ENCODE measurements at places on chromosomes 3 and 15.
A peak's percentile ranks its signal among the peaks of the same experiment; 100 is the strongest.

GRCh38 chr3:51304230-51304629, 80.9 kb upstream of the MANF start:
- DNase-seq = no peak

DNA sequence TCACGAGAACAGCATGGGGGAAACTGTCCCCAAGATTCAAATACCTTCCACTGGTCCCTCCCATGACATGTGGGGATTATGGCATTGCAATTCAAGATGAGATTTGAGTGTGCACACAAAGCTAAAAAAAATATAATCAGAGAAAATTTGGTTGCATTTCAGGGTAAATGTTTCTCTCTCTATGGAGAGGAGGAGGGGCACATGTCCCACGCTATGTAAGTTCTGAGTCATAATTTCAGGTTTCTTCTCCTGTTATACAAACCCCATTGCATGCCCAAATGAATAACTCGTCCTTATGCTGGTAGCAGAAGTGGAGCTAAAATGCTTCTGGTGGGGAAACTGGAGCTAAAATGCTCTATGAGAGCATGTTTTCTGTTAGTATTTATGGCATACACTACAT, 209.7 kb upstream of the DCBLD2 start:
- no peak for DNase-seq

GRCh38 chr15:78213956-78214355, 20.4 kb downstream of the ACSBG1 start:
- no peak for DNase-seq

- no peak for DNase-seq
Measured at GRCh38 chr3:170421758-170422157, 3.1 kb downstream of the CLDN11 start.

- DNase-seq = no peak
Measured at GRCh38 chr15:73369154-73369694, 466 bp upstream of the HCN4 start.

DNA sequence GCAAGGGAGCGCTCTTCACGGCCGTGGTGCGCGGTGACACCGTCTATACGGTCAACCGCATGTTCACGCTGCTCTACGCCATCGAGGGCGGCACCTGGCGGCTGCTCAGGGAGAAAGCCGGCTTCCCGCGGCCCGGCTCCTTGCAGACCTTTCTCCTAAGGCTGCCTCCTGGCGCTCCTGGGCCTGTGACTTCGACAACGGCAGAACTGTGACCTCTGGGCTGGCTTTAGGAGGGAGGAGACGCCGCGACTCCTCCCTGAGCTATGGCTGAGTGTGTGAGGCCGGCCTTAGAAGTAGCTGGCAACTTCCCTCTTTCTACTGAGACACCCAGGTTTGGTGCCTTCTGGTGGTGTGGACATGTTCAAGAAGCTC, 1.4 kb downstream of the KBTBD13 start:
- peak; percentile 4 for DNase-seq

DNA sequence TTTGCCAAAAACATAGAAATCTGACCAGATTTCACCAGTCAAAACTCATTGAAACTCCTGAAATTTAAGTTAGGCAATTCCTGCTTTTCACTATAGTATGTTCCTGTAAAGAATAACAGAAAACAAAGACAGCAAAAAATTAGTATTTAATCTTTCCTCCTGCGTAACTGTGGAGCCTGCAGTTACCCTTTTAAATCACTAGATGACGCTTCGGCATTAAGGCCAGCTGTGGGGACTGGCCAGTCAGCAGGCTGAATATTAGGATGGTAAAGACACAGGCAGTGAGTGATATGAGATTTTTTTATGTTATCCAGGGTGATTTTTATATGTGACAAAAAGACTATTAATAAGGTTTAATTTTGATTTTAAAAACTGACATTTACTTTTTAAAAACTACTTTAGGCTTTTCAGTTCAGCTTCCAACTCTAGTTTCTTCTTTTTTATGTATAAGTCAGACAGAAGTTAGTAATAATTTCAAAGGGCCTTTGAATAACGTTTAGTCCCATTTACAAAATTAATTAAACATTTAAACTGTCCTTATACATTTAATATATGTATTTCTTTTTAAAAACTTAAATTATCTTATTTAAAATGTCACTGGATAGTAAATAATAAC, 165.1 kb downstream of the PPM1L start:
- DNase-seq = peak; percentile 15

DNA sequence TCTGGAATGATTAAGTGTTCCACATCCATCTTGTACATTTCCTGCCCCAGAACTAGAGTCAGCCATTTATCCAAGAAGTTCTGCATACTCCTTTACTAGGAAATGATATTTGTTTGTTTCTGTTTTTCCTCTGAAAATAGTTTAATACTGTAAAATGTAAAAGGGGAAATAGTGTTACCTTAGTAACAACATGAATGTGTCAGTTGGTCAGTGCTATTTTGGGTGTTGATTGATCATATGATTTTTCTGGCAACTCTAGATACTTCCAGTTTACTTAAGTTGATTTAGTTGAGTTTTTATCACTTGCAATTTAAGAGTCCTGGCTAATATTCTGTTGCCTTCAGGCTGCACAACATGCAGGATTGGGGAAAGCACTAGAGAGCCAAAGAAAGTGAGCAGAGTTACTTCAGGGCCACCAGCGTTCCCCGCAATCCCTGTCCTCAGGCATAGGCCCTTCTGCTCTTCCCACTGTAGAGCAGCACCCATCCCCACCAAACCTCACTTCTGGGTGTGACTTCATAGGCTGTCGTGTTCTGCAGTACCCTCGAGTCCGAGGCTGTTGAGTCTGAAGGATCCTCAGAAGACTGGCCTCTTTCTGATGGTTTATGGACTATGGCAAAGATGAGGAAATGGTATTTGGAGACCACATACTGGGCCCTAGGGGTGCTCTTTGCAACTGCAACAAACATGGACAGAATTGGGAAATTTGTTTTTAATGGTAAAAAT, 69.0 kb downstream of the CHD2 start:
- DNase-seq = no peak

GRCh38 chr15:34802371-34802770, 7.0 kb upstream of the ACTC1 start:
- DNase-seq = no peak

DNA sequence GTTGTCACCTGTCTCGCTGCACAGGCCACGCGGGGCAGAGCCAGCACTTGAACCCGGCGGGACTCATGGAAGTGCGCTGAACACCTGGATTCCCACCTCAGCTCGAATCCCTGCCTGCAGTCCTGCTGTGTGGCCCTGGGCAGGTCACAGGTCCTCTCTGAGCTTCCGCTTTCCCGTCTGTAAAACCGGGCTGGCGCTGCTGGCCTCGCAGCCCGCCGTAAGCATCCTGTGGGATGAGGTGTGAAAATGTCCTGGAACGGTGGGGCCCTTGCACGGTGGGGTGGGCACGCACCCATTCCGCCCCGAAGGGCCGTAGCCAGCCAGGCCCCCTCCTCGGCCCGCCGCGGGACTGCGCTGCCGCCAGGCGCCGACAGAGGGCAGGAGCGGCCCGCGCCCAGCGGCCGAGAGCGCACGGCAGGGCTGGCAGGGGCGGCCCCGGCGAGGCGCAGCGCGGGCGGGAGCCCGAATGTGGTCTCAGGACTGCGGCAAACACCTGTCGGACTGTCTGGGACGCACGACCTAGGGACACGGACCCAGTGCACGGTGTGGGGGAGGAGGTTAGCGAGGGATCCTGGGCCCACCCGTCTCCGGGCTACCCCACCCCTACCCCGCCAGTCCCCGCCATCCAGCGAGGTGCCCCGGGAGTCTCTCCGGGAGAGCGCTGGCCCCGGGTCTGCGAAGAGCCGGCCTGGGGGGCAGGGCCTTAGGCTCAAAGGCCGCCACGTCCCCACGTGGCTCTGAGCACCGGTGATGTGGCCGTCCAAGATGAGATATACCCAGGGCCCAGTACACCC, 40.4 kb downstream of the DNAJB8 start:
- no peak for DNase-seq

DNA sequence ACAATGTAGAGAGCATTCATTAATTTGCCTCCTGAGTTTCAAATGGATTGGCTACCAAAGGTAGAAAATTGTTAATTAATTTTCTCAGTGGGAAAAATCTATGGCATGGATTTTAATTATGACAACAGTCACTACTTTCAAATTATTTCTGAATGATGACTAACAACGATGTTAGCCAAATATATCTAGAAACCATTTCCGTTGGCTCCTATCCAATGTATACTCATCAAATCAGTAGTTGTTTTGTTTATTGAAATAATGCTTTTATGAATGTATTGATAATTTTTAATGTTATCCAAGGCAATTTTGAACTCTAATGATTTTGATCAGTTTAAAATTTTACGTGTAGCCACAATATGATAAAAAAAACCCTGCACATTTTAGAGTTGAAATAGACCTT, 333.4 kb downstream of the NAALADL2 start:
- DNase-seq = no peak

GRCh38 chr3:54668236-54668635, 259.6 kb downstream of the LRTM1 start:
- no peak for DNase-seq

DNA sequence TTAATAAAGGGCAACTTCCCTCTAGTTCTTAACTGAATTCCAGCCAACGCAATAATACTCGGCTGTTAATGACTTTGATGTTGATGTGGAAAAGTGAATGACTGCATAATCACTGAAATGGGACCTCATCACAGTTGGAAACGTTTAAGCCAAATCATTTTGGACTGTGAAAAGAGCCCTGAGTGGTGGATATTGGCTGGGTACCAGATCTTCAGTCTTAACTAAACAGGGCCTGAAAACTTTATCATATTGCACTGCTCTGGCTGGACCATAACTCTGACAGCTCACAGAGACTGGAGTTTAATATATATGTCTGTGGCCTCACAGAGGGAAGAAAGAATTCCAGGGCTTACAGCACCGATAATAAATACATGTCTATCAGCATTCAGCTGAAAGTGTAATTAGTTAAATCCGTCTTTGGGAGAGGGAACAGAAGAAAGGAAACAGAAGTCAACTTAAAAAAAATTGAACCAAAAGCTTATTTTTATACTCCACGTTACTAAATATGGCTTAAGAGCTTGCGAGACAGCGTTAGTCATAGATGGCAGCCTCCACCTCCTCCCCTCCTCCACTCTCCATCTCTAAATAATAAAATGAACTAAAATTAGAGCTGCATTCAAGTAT, 222.3 kb upstream of the CDIN1 start:
- DNase-seq = no peak

DNA sequence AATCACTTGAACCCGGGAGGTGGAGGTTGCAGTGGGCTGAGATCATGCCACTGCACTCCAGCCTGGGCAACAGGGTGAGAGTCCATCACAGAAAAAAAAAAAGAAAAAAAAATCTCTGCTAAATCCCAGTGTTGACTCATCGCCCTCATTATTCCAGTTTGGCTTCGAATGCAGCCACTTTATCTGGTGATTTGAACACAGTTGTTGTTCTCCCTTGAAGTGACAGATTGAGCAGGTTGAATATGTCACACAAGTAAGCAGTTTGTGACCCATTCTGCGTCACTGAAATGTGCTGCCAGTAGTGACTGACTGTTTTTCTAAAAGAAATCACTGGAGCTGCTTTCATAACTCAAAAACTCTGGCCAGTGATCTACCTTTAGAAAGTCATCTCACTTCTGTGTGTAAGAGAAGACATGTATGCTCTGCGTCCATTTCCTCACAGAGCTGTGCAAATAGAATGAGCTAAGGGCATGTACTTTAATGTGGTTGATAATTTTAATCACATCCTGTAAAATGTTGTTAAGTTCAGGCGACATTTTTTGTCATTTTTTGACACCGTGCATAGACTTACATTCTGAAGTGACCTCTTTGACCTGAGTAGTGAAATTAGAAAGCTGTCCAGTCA, 12.5 kb downstream of the DOCK3 start:
- no peak for DNase-seq

- no peak for DNase-seq
Measured at GRCh38 chr3:110485389-110485788, 586.2 kb upstream of the NECTIN3 start.

GRCh38 chr3:190132371-190132770, 11.7 kb upstream of the P3H2 start:
- no peak for DNase-seq

GRCh38 chr15:58070801-58071418, 5.4 kb upstream of the ALDH1A2 start:
- DNase-seq = peak; percentile 65

- no peak for DNase-seq
Measured at GRCh38 chr3:71565316-71565715, 18.2 kb downstream of the FOXP1 start.

DNA sequence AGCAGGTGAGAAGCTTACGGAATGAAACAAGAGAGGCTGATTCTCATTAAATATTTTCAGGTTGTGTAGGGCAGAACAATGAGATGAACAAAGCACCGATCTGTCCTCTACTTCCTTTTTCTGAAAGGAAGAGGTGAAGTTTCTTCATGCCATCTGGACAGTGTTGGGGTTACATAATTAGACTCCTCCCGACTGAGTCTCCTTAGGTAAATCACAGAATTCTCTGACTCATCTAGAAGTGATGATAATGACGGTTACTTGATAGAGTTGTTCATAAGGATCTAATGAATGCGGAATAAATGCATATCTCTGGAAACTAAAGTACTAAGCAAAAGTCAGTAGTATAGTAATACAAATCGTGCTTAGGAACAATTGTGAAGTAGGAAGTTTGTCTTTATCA, 21.2 kb downstream of the CRTC3 start:
- DNase-seq = no peak

DNA sequence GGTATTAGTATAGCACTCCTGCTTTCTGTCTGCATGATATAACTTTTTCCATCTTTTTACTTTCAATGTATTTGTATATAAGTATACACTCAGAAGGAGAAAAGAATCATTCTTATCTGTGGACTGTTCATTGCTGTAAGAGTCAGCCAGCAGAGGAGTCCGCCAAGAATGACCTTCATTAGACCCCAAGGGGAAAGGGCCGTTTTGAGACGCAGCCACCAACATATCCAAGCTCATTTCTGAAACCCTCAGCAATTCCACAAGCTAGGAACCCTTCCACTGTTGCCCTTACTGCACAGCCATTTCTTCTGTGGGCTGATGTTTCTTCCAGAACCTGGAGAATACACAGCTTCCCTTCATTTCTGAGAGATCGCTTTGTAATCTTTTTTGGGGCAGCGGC, 301.8 kb downstream of the ADAMTS17 start:
- no peak for DNase-seq
